ENCODE measurements at places on chromosomes 13 and 19.

- peak; percentile 94 for DNase-seq
Observed at GRCh38 chr13:113448885-113449692, 4.2 kb downstream of the ADPRHL1 start.

GRCh38 chr19:42281146-42281826 is 12.2 kb downstream of the CIC start:
- DNase-seq = no peak

DNA sequence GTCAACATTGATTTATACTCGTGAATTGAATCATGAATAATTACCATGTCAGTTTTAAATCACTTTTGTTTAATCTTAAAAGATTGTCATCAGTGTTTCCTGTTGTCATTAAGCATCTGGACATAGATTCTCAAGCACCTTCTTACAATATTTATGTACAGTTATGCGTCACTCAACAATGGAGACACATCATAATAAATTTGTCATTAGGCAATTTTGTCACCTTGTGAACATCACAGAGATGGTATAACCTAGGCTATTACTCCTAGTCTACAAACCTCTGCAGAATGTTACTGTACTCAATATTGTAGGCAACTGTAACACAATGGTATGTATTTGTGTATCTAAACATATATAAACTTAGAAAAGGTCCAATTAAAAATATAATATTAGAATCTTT is 2130.9 kb upstream of the PCDH20 start:
- DNase-seq = no peak

GRCh38 chr19:28324275-28325060 is 888.5 kb downstream of the UQCRFS1 start:
- no peak for DNase-seq

- no peak for DNase-seq
Observed at GRCh38 chr13:37501187-37501586, 97.4 kb downstream of the POSTN start.

DNA sequence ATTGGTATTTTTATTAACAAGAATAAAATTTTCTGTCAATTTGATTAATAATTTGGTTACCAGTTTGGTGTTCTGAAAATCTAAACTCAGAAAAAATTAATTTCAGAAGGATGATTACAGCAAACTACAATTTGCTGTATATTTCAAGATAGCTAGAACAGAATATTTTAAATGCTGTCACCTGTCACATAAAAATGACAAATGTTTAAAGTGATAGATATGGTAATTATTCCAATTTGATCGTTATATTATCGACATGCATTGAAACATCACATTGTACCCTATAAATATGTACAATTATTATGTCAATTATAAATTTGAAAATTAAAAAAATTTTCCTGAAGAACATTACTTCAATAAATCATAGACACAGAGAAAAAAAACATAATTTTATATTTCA is 56.9 kb upstream of the SLITRK5 start:
- no peak for DNase-seq

DNA sequence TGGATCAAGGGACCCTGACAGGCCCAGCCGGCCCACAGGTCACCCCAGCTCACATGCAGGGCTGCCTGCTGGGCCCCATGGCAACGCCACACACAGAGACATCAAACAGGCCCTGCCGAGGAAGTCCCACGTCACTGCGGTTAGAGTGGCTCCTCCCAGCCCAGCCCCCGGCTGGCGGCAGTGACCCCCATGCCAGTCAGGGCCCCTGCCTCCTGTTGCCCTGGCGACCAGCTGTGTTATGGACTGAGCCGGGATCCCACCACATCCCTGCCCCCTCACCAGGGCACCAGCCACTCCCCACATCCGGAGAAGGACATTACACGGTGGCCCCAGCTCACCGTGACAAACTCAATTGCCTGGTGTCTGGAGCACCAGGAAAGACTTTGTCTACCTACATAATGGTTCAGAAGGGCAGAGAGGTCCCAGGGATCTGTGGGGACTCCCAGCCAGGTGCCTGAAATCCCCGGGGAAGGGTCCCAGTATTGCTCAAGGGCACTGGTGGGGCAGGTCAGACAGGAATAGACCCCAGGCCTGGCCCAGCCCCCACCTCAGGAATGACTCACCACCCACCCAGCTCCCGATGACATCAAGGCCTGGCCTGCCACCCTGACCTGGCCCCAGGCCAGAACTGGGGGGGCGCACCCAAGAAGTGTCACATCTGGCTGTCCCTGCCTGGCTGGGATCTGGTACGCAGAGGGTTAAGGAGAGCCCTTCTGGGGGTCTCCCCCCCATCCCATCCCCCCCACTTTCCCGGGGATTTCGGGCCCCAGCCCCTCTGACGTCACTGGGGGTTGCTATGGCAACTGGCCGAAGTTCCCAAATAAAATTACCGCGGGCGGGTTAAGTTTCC is 30.2 kb upstream of the NANOS3 start:
- peak; percentile 99 for DNase-seq

- DNase-seq = no peak
Observed at GRCh38 chr13:99164226-99164625, 36.4 kb upstream of the UBAC2 start.

DNA sequence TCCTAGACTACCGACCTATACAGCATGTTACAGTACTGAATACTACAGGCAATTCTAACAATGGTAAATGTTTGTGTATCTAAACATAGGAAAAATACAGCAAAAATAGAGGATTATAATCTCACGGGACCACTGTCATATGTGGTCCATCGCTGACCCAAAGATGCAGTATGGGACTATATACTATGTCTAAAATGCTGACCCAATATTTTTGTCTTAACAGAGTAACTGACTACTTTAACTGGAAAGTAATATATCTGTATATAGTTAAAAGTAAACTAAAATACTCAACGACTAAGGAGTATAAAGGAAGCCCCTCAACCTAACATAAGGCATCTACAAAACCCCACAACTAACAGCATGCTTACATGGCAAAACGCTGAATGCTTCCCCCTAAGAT is 4.4 kb upstream of the TMEM86B start:
- no peak for DNase-seq

GRCh38 chr19:58001895-58002369 is 688 bp downstream of the ZNF606 start:
- no peak for DNase-seq

- peak; percentile 64 for DNase-seq
Observed at GRCh38 chr19:48271531-48272151, 1.8 kb downstream of the ZNF114 start.

DNA sequence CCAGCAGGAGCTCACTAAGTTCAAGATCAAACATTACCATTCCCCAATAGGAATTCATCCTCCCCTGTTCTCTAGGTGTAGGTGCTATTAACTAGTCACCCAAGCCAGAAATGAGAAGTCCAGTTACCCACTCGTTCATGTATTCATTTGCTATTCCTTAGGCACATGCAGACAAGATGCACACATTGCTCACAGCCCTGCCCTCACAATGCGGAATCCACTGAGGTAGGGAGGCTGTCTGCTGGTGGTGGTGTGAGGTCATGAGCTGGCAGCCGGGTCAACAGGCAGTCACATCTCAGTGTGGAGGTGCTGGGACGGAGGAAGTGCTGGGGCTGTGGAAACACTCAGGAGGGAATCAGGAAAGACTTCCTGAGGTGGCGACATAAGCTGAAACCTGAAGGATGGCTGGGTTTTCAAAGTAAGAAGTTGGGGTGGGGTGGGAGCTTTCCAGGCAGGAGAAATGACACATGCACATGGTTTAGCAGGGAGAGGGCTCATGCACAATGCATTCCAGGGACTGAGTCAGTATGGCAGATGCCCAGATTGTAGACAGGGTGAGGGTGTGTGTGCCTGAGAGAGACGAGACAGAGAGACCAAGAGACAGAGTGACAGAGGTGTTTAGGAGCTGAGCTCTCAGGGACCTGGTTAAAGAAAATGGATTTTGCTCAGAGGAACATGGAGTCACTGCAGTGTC is 117.6 kb downstream of the USP12 start:
- DNase-seq = peak; percentile 21

DNA sequence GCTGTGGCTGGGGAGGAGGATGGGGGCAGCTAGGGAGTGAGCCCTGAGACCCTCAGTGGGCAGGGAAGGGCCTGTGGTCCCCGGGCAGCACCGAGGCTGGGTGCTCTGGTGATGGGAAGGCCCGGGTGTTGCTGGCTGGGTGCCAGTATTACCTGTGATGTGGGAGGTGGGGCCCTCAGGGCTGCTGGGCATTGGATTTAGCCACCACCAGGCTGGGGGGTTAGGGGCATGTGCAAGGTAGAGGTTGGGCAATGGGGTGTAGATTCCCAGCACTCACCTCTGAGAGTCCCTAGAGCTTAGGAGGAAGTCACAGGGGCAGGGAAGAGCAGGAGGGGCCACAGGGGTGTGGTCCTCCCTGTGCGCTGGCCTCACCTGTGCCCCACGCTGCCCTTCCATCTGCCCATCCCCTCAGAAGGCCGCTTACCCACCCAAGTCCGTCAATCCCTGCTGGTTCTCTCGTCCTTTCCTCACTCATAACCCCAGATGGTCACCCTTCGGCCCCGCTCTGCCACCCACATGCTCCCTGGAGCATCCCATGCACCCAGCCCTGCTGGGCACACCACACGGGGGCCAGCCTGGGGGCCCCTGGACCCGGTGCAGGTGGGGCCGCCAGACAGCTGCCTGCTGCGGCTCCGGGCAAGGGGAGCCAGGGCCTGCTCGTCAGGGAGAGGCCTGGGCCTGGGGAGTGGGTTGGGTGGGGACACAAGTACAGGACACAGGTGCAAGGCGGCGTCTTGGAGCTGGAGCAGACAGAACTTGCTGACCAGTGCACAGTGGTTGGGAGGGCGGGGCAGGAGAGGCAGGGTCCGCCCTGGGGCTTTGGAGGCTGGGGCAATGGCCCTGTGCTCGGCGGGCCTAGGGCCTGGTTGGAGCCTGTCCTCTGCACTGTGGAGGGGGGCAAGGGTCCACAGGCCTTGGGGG is 12.5 kb downstream of the EPN1 start:
- DNase-seq = no peak

- DNase-seq = no peak
Observed at GRCh38 chr13:99855526-99856420, 115.8 kb downstream of the ZIC5 start.
